Central memory CD8-positive, alpha-beta T cell (primary cell): ENCODE measurements at places on chromosomes 5 and 9.

DNA sequence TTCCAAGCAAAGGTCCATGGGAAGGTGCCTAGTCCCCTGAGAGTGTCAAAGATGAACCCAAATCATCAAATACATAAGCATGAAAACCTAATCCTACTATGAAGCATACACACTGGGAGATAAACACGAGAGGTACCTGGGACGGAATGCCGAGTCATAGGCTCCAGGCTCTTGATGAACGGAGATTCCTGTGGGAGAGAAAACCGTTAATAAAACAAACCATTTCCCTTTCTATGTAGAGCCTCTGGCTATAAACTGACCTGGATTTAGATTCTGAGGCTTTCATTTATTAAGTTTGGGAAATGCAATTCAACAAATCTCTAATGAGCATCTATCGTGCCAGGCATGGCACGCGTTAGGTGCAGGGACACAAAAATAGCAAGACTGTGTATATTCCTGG, 206.4 kb upstream of the IL12B start:
- no peak for DNase-seq

- no peak for DNase-seq
Measured at GRCh38 chr9:128792978-128793686, 6.1 kb downstream of the TBC1D13 start.

GRCh38 chr5:37859805-37860204, 20.0 kb upstream of the GDNF start:
- no peak for DNase-seq

- DNase-seq = no peak
Measured at GRCh38 chr5:88653471-88653870, 229.5 kb downstream of the MEF2C start.

- DNase-seq = no peak
Measured at GRCh38 chr5:110264661-110265060, 461.8 kb downstream of the TMEM232 start.

DNA sequence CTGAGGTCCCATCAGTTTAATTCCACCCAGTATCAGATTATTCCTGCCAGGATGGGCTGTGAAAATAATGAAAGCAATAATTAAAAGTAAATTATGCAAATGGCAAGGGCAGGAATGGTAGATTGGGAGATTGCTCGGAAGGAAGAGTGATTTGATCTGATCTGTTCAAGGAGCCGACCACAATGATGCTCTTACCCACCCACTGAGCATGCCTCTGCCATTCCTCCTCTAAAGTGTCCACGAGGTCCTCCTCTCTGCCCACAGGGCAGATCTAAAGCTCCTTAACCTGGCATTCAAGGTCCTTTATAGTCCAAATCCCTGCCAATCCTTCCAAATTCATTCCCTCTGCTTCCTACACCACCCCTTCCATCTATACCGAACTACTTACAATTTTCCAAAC, 147.8 kb downstream of the TTLL11 start:
- no peak for DNase-seq

DNA sequence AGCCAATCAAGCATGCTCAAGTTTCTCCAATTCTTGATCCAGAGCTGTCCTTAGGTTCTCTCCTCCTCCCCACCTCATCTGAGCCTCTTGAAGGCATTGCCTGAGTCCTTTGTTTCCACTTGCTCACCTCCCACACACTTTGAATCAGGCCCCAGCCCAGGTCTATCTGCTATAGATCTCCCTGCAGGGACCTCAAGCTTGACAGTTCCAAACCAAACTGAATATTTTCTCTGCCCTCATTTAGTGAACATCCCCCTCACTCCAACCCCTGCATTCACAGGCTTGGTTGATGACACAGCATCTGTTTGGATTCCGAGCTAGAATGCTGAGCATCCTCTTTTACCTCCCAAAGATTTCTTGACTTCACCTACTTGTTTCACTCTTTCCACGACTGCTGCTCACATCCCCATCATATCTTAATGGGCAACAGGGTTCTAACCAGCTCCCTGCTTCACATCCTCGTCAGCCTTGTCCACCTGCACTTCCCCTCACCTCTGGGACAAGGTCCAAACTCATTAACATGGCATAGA, 474.5 kb downstream of the ZSWIM6 start:
- DNase-seq = no peak

GRCh38 chr9:20697021-20697719, 13.1 kb downstream of the FOCAD start:
- DNase-seq = no peak

DNA sequence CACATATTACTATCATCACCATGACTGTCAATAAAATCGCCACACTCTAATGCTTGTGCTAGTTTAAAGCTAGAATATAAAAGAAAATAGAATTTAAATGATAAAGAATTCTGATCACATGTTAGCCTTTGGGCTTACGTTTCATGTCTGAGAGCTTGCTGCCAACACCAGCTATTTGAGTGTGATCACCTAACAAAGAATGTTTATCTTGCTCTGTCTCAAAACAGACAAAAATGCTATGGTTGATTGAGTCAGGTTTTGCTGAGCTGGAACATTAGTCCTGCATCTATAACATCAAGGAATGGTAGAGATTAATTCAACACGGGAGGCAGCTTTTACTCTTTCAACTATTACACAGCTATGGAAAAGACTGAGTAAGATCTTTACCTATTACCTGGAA, 50.7 kb downstream of the MSX2 start:
- no peak for DNase-seq
